Head of caudate nucleus (tissue), 42 donors: ENCODE measurements at places on chromosomes 5 and 9.

GRCh38 chr5:157867751-157868387 lies 8.9 kb upstream of the CLINT1 start:
- no peak for DNase-seq

GRCh38 chr5:13478831-13479465 lies 465.5 kb downstream of the DNAH5 start:
- peak; percentile 15 for DNase-seq

DNA sequence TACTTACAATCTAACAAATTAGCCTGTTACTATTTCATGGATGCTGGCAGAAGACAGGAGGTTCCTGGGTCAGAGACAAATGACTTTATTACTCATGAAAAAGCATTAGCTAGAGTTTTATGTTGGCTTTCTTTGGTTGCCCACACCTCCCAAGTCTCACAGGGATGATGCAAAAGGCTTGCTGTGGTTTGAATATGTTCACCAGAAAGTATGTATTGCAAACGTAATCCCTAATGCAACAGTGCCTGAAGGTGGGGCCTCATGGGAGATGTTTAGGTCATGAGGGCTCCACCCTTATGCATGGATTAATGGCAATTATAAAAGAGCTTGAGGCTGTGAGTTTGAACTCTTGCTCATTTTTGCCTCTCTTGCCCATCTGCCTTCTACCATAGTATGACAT lies 28.5 kb downstream of the DPYSL3 start:
- no peak for DNase-seq

GRCh38 chr5:86360801-86361200 lies 256.9 kb upstream of the COX7C start:
- no peak for DNase-seq

DNA sequence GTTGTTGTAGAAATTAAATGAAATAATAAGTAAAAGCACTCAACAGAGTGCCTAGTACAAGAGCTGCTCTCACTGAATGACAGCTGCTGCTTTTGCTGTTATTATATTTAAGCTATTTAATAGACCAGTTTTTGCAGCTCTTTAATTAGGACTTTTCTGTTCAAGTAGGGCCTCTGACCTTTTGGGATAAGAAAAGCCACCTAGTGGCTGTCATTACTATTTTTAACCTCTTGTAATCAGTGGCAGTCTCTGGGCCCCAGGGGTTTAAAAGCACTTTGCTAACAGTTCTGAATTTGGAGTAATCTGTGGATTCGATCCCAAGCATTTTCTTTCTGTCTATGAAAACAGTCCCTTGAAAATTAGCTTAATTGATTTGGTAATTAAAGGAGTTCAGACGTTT lies 121.1 kb downstream of the NUDT12 start:
- no peak for DNase-seq

DNA sequence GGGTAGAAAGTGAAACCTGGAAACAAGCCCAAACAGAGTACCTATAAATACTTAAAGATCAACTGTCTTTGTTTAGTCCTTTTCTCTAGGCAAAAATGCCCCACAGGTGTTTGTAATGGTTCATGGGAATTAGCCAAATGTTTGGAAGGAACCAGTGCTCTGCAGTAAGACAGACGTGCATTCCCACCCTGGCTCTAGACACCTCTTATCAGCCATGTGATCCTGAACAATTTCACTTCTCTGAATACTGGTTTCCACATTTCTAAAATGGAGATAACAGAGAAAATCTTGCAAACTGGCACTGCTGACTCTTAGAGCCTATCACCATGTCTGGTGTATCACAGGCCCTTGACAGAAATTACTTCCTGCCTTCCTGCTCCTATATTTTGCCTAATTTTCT lies 30.0 kb downstream of the GLIS3 start:
- no peak for DNase-seq

GRCh38 chr9:34289159-34289558 lies 39.9 kb downstream of the KIF24 start:
- DNase-seq, result no peak

GRCh38 chr9:74083681-74084433 lies 413.3 kb upstream of the RORB start:
- no peak for DNase-seq

DNA sequence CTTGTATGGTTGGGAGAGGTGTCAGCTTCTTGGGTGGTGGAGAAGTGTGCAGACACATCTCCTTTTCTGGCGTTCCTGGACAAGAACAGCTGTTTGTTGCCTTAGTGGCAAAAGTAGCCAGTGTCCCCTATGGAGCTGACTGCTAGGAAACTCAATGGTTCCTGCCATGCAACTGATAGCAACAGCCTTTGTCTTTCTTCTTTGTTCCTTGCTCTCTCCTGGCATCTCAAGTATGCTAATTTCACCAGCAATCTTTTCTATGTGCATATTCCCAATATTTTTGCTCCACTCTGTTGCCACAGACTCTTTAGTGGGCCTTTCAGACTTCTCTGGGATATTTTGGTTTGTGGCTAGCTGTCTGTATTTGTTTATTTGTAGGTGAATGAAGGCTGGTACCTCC lies 36.7 kb downstream of the FBXO4 start:
- DNase-seq, result no peak

DNA sequence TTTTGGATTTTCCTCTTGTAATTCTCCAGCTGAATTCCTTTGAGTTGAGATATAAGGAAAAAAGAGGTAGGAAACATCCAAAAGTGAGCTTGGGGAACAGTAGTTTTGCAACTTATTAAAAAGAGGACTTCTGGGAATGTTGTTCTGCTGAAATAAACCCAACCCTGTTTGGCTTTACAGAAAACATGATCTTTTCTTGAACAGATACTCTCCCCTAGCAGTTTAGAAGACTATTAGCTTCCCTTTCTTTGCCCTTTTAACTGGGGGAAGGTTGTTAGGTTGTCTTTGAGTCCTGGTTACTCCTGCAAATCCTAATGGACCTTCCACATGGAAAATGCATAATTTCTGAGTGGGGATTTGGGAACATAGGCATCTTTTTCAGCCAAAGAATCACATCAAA lies 168.7 kb upstream of the RPS23 start:
- DNase-seq, result no peak

DNA sequence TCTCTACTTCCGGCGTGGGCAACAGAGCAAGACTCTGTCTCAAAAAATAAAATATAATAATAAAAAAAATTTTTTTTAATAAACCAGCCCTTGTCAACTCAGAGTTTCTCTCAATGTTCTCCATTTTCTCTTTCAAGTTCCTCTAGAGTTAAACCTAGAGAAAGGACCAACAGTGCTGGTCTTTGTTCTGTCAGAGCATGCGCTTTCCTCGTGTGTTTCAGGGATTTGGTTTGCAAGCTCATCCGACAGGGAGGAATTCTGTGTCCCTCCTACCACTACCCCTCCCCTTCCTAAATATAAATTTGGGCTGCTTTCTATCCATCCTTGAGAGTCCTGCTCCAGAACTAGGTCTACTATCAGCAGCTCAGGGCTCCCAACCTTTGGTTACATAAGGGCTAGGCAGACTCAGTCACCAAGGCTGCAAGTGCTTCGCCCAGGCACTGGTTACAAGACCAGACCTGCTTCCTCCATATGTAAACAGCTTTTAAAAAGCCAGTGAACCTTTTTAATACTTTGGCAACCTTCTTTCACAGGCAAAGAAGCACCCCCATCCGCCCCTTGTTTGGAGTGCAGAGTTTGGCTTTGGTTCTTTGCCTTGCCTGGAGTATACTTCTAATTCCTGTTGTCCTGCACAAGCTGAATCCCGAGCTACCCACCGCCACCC lies 13.5 kb downstream of the SETX start:
- peak; percentile 43 for DNase-seq

DNA sequence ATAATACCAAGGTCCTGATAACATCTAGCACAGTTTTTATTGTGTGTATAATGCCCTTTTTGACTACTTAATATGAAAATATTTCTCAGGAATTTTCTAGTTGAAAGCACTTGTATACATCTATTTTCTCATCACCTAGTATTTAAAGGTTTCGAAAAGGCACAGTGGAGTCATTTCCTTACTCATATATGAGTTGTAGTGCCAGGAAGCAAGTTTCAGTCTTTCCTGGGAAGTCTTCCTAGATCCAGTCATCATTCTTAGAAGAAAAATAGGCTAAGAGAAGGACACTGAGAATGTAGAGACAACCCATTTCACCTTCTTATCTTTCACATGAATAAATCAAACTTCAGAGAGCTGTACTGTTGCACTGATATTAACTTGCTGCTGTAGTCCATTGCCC lies 70.2 kb downstream of the SLC25A46 start:
- no peak for DNase-seq

DNA sequence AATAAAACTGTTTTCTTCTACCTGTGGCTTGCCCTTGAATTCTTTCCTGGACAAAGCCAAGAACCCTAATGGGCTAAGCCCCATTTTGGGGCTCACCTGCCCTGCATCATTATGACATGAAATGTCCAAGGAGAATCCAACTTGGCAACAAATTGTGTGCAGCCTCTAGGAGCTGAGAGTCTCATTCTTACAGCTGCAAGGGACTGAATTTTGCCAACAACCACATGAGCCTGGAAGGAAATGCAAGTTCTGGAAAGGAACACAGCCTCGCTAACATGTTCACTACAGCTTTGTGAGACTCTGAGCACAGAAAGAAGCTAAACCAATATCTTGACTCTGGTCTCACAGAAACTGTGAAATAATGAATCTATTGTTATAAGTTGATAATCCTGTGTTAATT lies 94.8 kb upstream of the CDH12 start:
- no peak for DNase-seq

DNA sequence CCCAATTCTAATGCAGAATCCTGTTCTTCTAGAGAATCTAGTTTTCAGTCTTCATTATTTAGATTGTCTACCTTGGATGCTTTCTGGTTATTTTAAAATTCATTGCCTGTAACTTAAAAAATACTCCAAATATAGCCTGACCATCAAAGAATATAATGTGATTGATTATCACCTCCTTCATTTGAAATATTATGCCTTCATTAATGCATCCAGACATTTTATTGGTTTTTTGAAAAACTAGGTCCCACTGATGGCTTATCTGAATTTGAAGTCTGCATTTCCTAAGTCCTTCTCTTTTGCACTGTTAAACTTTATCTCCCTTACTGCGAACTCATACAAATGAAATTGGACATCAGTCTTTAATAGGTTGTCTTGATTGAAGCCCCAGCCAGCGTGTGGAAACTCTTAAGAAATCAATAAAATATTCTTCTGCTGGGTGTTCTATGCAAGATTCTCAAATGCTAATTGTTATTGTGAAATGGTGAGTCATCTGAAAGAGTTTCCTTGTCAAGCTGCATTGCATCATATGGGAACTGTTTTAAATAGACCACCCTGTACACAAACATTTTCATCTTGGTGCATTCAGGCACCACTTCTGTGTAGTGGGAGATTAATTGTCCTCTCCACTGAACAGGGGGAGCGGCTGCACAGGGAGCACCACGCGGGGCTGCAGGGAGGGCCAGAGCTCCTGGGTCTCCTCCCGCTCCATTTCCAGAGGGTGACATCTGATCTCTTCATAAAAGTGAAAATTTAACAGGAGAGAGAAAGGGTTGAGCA lies 92.3 kb upstream of the FANCC start:
- no peak for DNase-seq

GRCh38 chr5:165521816-165522610 lies 2016.6 kb downstream of the MAT2B start:
- no peak for DNase-seq

- no peak for DNase-seq
Measured at GRCh38 chr5:31194468-31194813, 955 bp downstream of the CDH6 start.

GRCh38 chr9:114574438-114574837 lies 13.1 kb upstream of the ATP6V1G1 start:
- no peak for DNase-seq

DNA sequence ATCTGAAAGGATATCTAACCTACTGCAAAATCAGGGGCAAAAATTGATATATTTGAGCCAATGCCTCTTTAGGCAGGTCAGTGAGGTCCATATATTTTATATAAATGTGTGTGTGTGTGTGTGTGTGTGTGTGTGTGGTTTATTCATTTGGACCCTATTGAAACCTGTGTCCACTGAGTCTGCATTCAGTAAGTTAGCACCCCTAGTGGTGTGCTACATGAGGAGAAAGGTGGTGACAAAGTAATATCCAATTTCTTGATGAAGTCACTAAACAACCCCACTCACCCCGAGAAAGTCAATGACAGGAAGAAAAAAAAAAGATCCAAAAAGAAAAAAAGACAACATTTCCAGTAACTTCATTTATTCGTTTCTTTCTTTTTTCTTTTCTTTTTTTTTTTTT lies 4.1 kb downstream of the FBXW11 start:
- no peak for DNase-seq

GRCh38 chr9:129665389-129665775 lies at the start of gene PRRX2:
TSS of gene PRRX2 (plus strand) at chr9:129665647. CDS start at chr9:129665868, 221 bp downstream.
- DNase-seq, result no peak

DNA sequence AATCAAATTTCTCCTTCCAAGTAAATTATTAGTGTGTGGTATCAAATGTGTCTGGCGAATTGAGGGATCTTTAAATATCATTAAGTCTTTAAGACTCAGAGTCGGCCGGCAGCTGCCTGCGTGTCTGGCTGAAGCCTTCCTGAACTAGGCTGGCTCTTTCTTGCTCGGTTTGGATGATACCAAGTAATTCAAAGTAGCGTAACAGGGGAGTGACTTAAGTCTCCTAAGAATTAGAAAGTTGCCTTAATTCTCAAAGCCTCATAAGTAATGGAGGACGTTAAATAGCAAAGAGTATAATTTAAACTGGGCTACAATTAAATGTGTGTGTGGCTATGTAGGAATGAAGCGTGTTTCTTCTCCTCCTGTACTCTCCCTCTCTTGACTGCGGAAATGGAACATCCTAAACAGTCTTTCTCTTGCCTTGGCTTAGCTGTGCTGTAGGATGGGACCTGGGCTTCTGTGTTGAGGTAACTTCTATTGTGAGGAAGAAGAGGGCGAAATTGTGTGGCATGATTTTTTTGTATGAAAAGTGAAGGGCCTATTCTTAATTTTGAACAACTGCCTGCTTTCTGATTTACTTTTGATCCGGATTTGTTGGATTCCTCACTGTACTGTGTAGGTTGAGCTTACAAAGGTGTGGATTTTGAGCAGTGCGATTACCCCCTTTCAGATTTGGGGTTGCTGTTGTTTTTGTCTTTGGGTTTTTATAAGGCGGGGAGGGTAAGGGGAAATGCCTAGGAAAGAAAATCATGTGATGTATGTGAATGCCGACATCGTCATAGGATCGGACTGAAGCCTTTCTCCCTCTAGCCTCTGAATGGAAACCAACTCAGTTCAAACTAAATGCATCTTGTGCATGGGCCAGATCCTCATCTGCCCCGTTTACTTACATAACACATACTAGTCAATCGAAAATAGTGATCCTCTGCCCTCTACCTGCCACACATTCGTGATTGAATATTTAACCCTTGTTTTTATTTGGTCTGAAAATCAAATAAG lies 29.9 kb downstream of the CPEB4 start:
- peak; percentile 63 for DNase-seq

DNA sequence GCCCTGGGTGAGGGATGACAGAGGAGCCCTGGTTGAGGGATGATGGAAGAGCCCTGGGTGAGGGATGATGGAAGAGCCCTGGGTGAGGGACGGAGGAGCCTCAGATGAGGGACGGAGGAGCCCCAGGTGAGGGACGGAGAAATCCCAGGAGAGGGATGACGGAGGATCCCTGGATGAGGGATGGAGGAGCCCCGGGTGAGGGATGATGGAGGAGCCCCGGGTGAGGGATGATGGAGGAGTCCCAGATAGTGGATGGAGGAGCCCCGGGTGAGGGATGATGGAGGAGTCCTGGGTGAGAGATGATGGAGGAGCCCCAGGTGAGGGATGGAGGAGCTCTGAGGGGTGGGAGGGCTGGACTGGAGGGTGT lies 10.9 kb downstream of the PHF2 start:
- no peak for DNase-seq

- no peak for DNase-seq
Measured at GRCh38 chr9:80491086-80491696, 919.4 kb downstream of the TLE4 start.

GRCh38 chr5:6108540-6108848 lies 269.9 kb downstream of the MED10 start:
- no peak for DNase-seq
